ENCODE measurements at places on chromosomes 3 and 15.

DNA sequence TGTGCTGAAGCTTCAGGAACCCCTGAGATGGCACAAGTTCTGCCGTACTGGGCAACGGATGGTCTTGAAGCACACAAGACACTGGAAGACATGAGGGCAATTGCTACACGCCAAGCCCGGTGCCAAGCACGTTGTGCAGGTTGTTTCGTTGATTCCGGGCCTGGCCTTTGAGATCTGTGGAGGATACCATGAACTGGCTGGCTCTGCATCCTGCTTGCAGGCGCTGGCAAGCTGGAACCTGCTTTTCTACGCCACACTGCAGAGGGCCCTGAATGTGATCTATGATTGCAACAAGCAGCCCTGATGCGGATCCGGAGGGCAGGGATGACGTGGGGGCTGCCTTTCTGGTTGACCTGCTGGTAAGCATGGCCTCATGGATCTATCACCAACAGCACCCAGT, 262.5 kb upstream of the ATP10A start:
- DNase-seq = no peak

DNA sequence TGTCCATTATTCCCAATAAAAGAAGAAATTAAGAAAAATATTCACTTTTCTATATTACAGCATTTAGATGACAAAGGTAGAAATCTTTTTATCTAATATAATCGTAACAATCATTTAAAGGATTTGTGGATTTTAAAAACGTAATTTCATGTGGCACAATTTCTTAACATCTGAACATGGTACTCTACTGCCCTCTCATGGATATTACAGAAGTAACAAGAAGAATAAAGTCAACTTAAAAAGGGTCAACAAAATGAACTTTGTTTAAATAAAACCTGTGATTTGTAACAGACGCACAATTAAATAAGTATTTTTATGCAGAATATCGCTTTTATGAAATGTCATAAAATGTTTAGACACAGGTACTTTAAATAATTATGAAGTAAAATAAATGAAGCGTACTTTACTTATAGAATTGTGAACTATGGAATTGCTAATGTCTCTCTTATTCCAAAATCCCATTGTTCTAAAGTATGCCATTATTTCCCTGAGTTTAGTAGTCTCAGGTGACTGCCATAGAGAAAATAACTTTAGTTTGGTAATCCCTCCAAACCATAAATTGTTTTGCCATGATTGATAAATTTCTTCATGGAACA, 366.8 kb upstream of the ZNF385D start:
- DNase-seq = peak; percentile 39

DNA sequence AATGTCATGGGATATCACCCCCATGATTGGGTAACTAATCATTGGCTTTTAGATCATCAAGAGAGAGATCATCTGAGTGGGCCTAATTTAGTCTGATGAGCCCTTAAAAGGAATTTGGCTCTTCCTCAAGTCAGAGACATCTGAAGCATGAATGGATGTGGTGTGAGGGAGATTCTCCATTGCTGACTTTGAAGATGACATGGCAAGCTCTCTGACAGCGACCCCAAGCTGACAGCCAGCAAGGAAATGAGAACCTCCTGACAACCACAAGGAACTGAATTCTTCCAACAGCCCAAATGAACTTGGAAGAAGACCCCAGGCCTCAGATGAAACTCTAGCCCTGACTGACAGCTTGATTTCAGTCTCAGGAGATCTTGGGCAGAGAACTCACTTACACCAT, 108.4 kb upstream of the SPATA12 start:
- no peak for DNase-seq

- peak; percentile 86 for DNase-seq
Observed at GRCh38 chr3:45055032-45055410, 28.9 kb downstream of the CLEC3B start.

DNA sequence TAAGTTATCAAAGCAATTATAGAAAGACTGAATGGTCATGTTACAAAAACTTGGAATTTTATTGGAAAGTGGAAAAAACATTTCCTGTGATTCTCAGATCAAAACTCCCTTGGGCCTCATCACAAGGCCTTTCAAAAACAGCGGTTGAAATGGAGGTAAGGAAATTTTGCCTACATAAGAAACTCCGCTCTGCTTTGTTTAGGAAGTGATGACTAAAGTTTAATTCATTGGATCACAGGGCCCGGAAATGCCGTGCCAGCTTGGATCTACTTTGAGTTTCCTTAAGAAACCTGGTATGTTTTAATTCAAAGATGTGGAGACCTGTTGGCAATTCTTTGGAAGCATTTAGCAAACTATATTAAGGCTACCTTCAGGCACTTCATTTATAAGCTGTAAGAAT, 143.9 kb upstream of the MME start:
- DNase-seq = no peak

DNA sequence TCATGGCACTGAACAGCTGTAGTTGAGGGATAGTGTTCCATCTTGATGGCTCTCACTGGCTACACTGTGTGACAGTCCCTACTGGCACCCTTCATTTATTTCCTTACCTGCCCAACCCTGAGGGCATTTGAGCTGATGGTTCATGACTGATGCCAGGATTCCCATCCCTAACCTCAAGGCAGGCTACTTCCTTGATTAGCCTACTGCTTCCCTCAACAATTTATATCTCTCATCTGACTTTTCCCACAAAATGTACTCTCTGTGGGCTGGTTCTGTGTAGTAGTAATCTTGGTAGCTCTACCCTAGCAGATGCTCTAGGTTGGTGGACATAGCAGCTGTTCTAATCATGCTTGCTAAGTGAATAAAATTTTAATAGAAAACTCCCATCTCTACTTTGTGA, 106.0 kb downstream of the THRB start:
- DNase-seq = no peak

- no peak for DNase-seq
Observed at GRCh38 chr3:135792858-135793475, 172.6 kb upstream of the PPP2R3A start.

DNA sequence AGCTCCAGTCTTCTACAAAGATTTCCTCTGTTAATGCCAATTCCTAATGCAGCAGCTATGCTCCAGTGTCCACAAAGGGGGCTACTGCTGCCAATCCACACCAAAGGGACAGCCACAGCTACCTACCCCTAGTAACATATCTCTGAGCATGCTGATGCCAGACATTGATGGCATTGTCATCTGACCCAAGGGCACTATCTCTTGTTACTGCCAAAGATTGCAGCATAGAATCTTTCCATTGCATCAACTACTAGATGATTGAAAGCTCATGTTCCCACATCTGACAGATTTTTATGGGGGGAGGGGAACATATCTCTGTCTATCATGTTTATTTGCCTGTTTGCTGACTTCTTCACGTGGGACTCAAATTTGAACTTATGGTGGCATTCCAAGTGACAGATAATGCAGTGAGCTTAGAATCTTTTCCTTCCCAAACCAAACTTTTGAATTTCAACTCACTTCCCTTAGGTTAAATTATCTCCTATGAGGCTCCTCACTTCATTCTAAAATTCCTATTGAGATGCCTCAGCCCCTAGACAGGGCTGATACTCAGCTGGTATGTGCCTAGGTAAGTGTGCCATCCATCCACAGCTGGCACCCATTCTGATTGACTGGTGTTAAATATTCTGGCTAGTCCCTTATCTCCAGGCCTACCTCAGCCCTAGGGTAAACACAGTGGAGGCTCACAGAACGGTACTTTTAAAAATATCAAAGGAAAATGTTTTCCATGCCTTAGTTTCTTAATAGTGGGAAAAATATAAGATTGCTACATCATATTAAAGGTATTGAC, 100.3 kb downstream of the STRIT1 start:
- no peak for DNase-seq

DNA sequence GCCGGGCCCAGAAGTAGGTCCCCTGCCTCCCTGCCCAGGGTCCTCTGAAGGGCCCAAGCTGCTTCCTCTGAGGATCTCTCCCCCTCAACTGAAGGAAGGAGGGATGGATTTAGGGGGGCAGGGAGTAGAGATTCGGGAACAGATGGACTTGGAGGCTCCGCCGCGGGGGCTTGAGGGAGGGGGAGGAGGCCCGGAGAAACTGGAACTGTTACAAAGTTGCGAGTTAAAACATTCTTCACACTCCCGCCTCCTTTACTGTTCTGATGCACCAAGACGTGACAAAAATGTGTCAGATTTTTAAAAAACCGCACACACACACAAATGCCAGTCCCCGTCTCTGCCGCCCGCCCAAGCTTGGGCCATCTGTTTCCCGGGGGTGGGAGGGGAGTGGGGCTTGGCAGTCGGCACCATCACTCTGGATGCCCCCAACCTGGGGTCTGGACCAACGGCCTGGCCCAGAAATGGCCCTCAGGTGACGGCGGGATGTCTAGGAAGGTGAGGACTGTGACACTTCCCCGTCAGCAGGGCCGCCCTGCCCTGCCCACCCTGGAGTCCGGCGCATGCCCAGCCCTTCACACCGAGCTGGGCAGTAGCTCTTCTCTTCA, 25.0 kb upstream of the LINGO1 start:
- DNase-seq = no peak

DNA sequence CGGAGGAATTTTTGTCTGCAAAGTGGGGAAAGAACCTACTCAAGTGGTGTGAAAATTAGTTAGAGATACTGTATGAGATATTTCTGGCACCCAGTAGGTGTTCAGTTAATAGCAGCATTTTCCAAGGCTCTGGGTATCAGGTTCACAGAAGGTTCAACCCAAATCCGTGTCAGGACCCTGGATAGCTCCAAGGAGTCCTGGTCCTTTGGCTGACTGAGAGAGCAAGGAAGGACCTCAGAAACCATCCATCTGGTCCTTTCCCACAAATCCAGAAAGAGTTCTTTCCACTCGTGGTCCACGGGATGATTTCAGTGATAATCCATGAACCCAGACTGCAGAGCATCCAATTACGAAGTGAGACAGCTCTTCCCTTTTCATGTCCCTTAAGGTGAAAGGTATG, 51.4 kb downstream of the SLC6A11 start:
- DNase-seq = peak; percentile 32

DNA sequence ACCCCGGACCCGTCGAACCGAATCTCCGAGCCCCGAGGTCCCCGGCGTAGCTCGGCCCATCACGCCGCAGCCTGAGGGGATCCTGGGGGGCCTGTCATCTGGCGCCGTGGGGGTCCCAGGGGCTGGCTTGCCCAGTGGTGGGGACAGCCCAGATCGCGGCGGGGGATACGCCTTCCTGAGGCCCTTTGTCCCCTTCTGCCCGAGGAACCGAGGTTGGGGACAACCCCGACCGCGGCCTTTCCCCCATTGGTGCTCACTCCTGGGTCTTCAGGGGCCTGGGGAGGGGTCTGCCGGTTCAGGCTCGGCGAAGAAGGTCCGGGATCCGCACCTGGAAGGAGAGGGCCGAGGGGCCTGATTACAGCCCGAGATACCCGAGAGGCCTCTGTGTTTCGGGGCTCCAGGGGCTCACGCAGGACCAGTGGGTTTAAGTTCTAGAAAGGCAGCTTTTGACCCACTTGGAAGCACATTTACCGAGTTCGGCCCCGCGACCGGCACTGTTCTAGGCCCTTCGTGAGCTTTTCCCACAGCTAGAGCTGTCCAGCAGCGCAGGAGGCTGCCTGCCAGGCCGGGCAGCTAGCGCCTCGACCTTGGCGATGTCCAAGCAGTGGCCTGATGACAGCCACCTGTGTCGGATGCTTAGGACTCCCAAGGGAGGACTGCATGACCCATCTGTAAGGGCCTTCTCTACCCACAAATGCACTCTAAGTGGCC, 504 bp downstream of the ABHD2 start:
- DNase-seq = no peak

GRCh38 chr15:62469874-62470688, 305.0 kb upstream of the C2CD4B start:
- DNase-seq = peak; percentile 33

- no peak for DNase-seq
Observed at GRCh38 chr3:14126017-14126886, 1.4 kb downstream of the TMEM43 start.

DNA sequence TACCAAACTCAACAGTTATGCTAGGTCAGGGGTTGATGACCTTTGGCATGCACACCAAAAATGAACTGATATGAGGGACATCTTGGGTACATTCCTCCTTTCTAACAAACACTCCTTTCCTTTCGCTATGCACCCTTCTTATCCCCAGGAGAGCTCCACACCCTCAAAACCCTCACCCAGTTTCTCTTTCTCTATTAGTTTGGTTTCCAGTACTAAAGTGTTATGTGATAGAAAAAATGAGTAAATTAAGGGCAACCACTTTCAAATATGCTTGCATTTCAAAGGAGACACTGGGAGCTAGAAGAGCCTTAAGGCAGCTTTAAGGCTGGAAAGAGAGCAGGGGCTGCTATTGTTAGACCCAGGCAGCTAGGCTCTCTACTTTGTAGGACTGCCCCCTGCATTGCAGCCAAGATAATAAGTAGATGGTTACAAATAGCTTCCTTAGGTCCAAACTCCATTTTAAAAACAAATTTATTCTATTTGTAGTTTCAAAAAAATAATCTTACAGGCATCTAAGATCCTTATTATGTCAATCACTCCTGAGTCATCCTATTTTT, 244.3 kb downstream of the ZIC1 start:
- no peak for DNase-seq

- DNase-seq = no peak
Observed at GRCh38 chr15:69825941-69826818, 271.5 kb downstream of the TLE3 start.

- DNase-seq = no peak
Observed at GRCh38 chr3:183468424-183468823, 40.0 kb upstream of the MCF2L2 start.

DNA sequence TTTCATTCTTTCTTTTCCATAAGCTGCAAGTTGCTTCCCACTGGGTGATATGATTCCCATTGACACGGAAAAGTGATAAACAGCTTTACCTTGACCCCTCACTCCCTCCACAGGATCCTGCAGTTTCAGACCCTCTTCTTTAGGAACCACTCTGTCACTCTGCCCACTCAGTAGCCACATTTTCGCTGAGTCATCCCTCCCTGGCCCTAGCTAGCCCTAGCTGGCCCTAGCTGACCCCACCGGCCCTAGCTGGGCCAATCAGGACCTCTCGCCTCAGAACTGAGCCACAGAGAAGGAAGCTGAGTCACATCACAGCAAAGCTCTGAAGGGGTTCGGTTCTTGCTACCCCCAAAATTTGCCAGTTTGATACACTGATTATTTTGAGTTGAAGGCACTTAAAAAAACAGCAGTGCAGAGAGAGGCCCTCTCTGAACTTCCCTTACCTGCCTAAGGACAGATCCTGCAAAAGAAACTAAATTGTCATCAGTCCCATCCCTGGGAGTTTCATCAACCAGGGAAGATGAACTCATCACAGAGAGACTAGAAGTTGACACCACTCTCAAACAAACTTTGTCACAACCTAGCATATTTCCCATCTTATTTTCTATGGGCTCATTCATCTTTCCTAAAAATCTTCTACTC, 233.5 kb upstream of the PROK2 start:
- DNase-seq = no peak

GRCh38 chr3:46091741-46092701, 64.7 kb upstream of the XCR1 start:
- DNase-seq = no peak

DNA sequence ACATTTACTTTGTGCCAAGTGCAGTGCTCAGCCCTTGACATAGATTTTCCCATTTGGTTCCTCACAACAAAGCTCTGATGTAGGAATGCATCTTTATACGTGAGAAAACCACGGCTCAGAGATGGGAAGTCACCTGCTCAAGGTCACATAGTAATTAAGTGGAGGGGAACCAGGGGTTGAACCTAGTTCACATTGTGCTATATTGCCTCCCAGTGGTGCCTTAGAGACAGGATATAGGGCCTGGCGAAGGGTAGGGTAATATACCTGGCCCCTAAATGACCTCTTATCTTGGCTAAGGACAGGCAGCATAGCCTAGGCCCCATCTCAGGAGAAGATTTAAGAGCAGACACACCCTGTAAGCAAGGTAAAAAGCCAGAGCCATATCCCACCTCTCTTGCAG, 71.5 kb downstream of the FOXP1 start:
- DNase-seq = no peak

Data from A172 (cell line).